ENCODE measurements at places on chromosomes 1 and 21. TPM values are rescaled to one million over a fixed set of nuclear protein-coding genes. Genes with fewer than 3 reads are reported as not detected.

- DNase-seq, result no peak
Measured at GRCh38 chr1:76901158-76901767, 34.0 kb downstream of the ST6GALNAC5 start.

- DNase-seq, result no peak
Measured at GRCh38 chr1:236311040-236311439, 29.3 kb upstream of the ERO1B start.

DNA sequence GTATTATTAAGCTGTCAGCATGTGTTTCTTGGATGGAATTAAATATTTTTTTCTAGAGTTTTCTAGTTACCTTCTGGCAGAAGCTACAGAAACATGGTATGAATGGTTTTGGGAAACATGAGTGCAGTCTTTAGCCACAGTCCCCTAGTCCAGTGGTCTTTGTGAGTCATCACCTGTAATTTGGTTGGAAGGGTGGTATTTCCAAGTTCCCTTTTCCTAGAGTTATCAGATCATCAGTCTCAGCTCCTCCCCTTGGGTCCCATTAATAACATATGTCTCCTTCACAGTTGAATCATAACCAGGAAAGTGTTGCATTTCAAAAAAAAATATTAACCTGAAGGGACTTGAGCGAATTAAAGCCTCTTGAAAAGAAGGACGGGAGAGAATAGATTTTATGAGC lies 27.0 kb downstream of the ELAVL4 start:
- no peak for DNase-seq

TRIM63 gene
- total RNA-seq, result not detected

- peak; percentile 30 for DNase-seq
Measured at GRCh38 chr21:42599962-42600361, 53.5 kb upstream of the PDE9A start.

DNA sequence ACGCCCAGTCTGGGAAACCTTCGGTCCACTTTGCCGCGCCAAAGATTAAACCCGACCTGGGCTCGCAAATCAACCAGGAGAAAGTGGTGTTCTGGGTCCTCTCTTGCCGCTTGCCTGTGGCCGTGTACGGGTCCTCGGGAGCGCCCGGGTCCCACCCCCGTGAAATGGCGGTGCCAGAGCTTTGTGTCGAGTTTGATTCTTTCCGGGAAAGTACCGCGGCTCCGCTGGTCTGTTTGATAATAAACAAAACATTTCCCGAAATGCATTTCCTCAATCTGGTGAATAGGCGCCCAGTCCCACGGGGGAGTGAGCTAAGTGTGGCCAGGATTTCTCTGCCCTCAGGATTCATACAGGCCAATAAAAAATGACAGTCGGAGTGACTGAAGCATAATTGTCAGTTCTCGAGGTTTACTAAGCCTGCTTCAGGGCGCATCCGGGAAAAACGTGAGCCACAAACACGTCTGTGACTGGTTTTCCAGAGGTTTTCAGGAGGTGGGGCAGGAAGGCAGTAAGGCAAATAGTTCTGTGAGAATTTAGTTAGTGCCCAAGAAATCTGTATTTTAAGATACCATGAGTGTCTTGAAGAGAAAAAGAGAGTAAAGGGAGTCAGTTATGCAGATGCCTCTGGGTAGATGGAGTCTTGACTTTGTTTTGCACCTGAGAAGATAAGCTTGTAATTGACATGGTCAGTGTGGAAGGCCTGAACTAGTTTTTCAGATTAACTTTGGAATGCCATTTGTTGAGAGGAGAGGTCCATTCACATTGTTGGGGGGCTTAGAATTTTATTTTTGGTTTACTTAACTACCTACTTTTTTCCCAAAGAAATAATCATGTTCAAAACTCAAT lies 675 bp downstream of the IFNAR1 start:
- peak; percentile 60 for DNase-seq

CTXND2 gene
- total RNA-seq, result not detected

- no peak for DNase-seq
Measured at GRCh38 chr21:39658066-39658465, 45.3 kb downstream of the B3GALT5 start.

APOBEC4 gene
- total RNA-seq, result not detected

DNA sequence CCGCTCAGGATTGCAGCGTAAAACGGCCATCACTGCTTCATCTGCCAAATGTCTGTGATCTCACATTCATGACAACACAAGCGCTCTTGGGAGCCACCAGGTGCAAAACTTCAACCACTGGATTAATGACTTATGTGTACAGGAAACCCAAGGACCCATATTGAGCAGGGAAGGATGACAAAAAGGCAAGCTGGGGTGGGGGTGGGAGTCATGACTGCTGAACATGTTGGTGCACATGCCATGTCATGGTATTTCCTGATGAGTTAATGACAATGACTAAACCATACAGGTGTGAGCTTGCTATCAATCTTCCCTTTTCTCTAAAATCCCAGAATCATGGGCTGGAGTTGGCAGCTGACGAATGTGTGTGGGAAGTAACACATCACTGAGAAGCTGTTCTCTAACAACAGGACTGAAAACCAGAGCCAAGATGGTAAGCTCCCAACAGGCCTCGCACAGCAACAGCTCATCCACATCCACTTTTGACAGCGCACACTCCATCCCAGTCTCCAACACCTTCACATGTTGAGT lies 3.1 kb upstream of the SH2D5 start:
- no peak for DNase-seq

- no peak for DNase-seq
Measured at GRCh38 chr1:201190624-201191051, at the start of gene IGFN1. IGFN1 (plus strand) TSS chr1:201190824; CDS start chr1:201193294, 2,470 bp downstream.

- DNase-seq, result no peak
Measured at GRCh38 chr1:221910222-221910621, 168.3 kb upstream of the DUSP10 start.

PAQR6 gene
- total RNA-seq, result 9.3 TPM

MUTYH gene
- total RNA-seq, result 40.1 TPM

SYT14 gene
- total RNA-seq, result not detected

- no peak for DNase-seq
Measured at GRCh38 chr1:147820761-147821297, 60.4 kb upstream of the GJA5 start.

C1orf21 gene
- 2.3 TPM for total RNA-seq

DNA sequence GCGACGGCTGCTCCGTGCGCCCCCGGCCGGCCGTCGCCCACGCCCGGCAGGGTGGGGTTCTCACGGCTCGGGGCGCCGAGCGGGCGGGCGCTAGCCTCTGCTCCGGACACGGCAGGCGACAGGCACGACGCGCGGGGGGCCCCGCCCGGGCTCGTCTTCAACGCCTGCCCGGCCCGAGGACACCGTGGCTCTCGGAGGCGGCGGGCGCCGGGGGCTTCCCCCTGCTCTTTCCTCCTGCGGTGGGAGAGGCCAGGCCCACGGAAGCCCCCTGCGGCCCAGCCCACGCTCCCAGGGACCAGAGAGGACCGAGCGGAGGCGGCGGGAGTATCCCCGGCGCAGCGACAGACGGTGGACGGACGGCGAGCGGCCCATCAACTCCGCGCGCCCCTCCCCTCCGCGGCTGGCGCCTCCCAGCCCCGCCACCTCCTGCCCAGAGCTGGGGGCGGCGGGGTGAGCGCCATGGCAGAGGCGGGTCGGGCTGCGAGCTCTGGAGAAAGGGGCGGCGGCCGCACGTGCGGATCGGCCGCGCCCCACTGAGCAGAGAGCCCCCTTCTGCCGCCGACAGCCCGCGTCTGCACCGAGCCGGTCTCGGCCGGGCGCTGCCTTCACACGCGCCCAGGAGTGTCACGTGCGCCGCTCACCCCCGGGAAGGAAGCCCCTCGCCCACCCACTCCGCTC lies at the start of the genes SHE and TDRD10:
TSS of gene SHE (minus strand) at position 347 of the 678 bp plus-strand sequence. CDS start 386 bp downstream, outside the sequence.
TSS of gene TDRD10 (plus strand) at position 154 of the 678 bp plus-strand sequence. CDS start 4,685 bp downstream, outside the sequence.
- no peak for DNase-seq

- DNase-seq, result no peak
Measured at GRCh38 chr1:230694991-230695390, 18.9 kb downstream of the AGT start.

ERICH3 gene
- not detected for total RNA-seq

HAX1 gene
- total RNA-seq, result 147 TPM

KDF1 gene
- not detected for total RNA-seq

CLDN17 gene
- total RNA-seq, result not detected

GRCh38 chr1:68131261-68131660 lies 80.8 kb upstream of the DIRAS3 start:
- DNase-seq, result no peak

- DNase-seq, result peak; percentile 38
Measured at GRCh38 chr1:228314658-228315483, 91.8 kb downstream of the TRIM11 start.

DNA sequence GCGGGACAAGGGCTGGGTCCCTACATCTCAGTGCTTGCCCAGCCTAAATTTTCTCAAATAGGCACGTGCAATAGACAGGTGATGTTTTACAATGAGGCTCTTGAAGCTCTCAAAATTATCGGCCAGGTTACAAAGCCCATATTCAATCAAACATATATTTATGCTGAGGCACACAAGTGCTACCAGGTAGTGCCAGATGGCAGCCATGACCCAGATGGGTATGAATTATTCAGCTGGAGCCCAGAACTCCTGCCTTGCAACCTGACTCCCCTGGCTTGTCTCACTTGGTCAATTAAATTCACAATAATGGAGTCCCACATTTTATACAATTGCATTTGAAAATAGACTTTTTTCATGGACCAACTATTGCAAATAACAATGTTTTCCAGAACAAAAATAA lies 12.3 kb upstream of the ADAM30 start:
- no peak for DNase-seq

DNA sequence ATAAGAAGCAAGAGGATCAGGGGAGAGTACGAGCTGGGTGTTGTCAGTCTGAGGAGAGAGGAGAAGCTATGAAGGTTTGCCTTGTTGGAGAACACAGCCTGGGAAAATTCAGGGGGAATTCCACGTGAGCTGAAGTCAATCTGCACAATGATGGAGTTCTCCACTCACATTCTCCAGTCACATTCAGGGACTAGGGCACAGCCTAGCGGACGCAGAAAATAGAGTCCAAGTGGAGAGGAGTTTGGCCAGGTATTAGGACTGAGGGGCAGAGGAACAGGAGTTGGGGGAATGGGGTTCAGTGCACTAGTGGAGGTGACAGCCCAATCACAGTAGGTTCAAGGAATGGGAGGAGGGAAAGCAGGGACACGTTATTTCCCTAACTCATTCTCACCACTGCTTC lies 124.0 kb downstream of the KCNH1 start:
- DNase-seq, result no peak

DNA sequence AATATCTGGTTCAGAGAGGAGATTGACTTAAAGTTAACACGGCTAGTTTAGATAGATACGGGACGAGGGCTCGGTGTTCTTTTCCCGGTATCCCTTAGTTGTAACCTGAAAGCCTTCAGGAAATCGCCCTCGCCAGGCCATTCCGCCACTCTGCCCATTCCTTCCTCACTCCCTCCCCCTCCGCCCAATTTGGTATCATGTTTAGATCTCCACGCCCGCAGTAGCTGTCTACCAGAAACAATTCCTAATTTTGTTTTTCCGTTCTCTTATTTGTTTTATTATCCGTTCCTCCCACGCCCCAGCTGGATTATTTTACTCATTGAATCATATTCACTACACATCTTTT lies 685 bp upstream of the VAMP4 start:
- DNase-seq, result no peak

GRCh38 chr1:30607723-30608122 lies 115.7 kb downstream of the MATN1 start:
- DNase-seq, result no peak

DNA sequence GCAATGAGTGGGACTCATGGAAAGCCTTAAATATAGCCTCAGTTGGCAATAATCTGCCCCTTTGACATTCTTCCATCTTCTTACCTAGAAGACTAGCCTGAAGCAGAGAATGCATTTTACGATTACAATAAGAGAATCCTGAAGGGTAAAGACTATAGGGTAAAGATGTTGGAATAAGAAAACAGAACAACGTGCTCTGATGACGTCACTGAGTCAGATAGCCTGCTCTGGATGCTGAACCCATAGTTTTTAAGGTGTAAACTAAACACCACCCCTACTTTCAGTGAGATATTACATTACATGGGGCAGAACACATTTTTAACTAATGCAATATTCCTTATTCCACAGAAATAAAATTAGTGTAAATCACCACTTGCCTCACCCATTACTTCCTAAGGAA lies 240.4 kb downstream of the KCNT2 start:
- no peak for DNase-seq
